Activated CD4-positive, alpha-beta T cell treated with anti-CD3 and anti-CD28 coated beads, Interleukin-2, amount 10 ng/mL, durations not matched to agents 24 days and 14 days (primary cell): ENCODE measurements at places on chromosomes 7 and 10. TPM values are rescaled to one million over a fixed set of nuclear protein-coding genes. Genes with fewer than 3 reads are reported as not detected.

- no peak for DNase-seq
These were observed 1179.6 kb downstream of the CNTNAP2 start for GRCh38 chr7:147296201-147296600.

- DNase-seq: no peak
These were observed 50.6 kb upstream of the RET start for GRCh38 chr10:43026039-43026973.

GRCh38 chr7:155521743-155522398 lies 24.5 kb downstream of the CNPY1 start:
- DNase-seq: no peak

DNA sequence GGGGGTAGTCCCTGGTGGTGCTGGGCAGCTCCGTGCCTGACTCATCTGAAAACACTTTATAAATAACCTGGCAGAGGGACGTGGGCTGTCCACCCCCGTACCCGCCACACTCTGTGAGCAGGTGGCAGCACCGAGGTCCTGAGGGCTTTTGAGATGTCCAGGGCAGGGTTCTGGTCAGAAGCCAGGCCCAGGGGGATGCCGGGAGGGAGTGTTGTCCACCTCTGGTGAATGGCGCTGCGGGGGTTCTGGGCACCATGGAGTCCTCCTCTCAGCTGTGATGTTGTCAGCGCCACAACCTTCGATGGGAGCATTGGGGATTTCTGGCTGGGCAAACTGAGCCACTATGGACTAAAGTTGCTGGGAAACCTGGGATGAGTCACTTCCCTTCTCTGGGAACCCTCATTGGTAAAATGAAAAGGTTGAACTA lies 27.4 kb upstream of the GOLGA7B start:
- DNase-seq: no peak

DNA sequence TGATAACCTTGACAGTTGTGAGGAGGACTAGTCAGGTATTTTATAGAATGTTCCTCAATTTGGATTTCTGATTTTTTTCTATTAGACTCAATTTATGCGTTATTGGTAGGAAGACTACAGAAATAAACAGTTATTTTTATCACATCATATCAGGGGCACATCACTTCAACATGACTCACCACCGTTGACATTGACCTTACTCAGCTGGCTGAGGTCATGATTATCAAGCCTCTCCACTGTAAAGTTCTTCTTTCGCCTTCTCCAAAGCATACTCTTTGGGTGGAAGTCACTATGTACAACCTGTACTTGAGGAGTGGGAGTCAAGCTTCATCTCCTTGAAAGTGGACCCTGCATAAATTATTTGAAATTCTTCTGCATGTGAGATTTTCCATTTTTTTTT lies 194.3 kb upstream of the IGFBP3 start:
- DNase-seq: no peak

- DNase-seq: no peak
These were observed 28.0 kb upstream of the CELF2 start for GRCh38 chr10:10989669-10990068.

Gene LYZL1
- total RNA-seq: not detected in 2 replicates
